ENCODE measurements at places on chromosomes 6 and 20.

GRCh38 chr20:59804871-59805665 is 128.4 kb downstream of the SYCP2 start:
- DNase-seq, result no peak

DNA sequence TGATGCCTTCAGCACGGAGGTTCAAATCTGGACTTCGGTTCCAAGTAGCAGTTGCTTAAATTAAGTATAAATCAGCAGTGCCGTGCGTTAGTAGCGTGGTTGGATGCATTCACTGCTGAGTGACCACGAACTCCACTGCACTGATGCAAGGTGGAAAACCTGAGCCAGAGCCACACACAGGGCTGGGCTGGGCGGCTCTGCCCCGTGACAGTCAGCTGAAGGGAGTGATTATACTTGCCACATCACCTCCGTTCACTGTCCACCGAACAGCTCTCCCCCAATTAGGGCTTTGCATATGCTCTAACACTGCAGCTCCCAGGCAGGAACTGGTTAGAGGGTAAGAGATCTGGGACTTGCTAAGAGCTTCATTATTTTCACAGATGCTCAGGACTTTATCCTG is 22.2 kb downstream of the PPP1R3G start:
- DNase-seq, result no peak

- DNase-seq, result no peak
These were observed 119.9 kb upstream of the SLC22A16 start for GRCh38 chr6:110596354-110596753.

DNA sequence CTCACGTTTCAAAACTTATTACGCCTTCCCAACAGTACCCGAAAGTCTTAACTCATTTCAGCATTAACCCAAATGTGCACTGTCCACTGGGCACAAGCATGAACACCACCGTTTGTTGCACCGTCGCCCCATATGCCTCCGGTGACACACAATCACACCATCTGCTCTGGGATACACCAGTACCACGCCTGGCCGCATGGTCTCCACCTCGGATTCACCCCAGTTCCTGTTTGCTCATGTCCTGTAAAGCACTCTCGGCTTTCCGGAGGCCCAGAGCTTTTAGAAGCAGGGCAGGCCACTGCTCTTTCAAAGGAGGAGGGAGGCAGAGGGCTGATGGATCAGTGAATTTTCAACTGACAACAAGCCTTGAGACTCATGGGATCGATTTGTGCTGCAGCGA is 1570.0 kb upstream of the DEFB115 start:
- DNase-seq, result no peak

DNA sequence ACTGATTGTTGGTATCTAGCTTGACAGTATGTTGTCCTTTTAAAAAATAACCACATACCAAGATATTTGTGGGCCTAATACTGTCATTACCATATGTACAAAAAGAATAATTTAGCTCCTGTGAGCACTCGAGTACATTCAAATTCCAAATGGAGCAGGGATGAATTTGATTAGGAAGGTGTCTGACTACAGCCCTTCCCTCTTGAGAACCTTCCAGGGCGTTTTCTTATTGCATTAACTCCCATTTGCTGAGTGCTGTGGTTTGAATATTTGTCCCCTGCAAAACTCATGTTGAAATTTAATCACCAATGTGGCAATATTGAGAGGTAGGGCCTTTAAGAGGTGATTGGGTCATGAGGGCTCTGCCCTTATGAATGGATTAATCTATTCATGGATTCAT is 76.9 kb upstream of the RALY start:
- DNase-seq, result no peak

DNA sequence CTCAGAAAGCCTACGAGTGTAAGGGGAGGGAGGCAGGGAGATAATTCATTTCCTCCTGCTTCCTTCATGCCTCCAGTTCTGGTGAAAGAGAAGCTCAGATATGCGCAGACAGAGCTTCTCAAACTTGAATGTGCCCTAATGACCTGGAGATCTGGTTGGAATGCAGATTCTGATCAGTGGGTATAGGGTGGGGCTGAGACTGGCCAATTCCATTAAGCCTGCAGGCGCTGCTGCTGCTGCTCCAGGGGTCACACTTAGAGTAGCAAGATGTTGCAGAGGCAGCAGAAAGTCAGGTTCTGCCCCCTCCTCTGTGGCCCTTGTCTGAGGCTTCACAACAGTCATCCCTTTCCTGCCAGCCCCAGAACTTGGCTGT is 161.0 kb downstream of the DHX35 start:
- DNase-seq, result no peak

DNA sequence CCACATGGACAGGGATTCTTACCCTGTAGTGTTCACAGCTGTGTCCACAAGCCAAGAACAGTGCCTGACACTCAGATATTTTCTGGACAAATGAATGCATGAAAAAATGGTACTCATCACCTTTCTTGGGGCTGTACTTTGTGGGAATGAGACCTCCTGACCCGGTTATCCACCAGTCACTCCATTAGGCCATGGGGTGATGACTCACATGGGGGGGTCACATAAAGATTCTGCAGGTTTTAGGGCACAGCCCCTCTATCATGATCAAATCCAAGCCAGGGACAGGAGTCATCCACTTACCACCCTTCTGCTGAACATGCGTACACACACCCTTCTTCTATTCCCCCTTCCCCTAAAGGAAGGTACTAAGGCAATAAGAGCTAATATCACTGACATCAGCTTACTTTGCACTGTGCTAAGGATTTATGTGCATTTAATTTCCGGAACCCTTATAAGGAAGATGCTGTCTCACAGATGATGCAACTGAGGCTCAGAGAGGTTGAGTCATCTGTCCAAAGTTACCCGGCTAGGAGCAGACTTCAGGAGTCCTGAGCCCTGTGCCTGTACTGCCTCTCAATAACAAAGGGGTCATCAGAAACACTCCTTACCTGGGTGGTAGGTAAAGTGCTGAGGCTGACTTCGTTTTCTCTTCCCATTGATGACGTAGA is 107.8 kb downstream of the NFATC2 start:
- no peak for DNase-seq

DNA sequence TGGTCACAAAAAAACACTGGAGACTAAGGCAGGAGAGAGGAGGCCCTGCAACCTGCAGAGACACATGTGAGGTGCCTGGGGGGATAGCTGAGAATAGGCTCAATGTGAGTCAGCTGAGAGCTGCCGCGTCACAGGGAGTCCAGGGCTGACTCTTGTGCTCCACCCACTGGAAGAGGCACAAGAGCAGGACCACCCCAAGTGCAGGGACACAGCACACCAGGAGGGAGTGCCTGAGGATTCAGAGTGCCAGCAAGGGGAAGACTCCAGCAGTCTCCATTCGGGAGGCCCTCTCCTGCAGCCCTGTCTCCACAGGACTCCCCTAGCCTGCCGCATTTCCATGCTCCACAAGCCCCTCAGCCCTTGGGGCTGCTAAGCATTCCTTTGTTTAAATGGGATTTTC is 105.5 kb downstream of the HUS1B start:
- DNase-seq, result no peak

DNA sequence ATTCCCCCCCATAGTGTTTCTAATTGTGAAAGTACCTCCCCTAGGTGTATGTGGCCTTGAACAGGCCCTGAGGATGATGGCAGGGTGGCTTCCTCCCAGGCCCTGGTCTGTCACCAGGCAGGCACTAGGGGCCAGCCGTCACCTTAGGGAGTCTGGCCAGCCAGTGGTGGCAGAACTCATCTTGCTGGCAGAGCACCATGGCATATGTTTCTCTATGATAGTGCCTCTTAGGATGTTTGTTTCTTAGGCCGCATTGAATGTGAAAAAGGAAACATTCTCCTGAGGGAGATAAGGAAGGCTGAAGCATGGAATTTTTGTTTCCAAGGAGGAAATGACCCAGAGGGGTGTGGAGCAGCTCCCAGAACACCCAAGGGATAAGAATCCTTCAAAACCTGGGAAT is 45.2 kb upstream of the KLHL31 start:
- DNase-seq, result no peak

GRCh38 chr20:10715035-10715434 is 41.2 kb upstream of the JAG1 start:
- DNase-seq, result no peak

DNA sequence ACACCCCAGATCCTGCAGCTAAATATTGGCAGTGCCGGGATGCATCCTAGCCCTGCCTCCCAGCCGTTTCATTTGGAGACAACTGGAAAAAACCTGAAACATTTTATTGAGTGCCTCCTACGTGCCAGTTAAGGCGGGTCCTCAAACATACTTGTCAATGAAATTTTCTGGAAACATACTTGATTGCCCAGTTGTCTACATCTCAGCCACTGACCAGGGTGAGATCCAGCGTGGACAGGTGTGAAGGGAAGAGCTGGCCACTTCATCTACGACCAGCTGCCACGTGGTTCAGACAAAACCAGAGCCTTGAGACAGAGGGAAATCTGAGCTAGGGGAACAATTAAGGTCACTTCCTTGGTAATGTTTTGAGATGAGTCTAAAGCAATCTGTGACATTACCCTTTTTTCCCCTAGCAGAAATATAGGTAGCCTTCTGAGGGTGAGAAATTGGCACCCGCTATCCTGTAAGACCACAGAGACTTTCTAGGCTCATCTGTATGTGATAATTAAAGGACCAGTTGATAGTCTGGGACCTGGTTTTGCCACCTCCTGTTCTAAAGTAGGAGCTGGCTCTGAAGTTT is 116.3 kb upstream of the MTHFD1L start:
- DNase-seq, result no peak

GRCh38 chr20:48492715-48493070 is 335.1 kb downstream of the PREX1 start:
- DNase-seq, result no peak

Data from stimulated activated naive CD4-positive, alpha-beta T cell (primary cell).